ENCODE measurements at places on chromosomes 3 and 15.

- no peak for DNase-seq
These were observed 3.4 kb downstream of the RARRES1 start for GRCh38 chr3:158728851-158729250.

DNA sequence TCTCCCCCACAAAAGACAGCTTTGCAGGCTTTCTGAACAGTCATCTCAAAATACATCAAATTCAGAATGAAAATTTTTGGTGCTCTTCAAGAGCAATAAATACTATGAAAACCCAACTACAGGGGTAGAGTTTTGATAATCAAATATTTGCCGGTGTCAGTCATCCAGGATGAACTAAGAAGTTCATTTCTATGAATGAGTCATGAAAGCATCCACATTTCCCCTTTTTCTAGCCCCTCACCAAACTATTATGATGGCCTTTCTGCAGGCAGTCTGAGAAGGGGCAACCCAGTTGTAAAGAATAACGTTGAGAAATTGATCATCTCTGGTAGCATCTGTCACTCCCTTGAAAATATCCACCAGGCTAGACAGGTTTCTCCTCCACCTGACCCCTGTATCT lies 3.1 kb upstream of the LPCAT4 start:
- no peak for DNase-seq

DNA sequence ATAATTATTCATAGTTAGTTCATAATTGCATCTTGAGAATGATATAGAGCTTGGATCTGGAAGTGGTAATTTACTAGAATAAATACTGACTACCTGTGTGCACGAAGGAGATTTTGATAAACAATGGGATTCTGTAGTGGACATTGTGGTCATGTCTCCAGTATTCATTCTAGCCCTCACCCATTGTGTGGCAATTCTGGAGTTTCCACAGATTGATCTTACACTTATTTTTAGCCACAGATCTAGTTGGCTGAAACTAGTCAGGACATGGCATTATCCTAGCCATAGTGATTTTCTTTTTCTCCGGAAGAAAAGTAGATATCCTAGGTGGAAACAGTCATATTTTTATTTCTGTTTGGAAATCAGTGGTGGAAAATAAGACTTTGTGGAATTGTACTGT lies 833.1 kb downstream of the NAALADL2 start:
- no peak for DNase-seq

DNA sequence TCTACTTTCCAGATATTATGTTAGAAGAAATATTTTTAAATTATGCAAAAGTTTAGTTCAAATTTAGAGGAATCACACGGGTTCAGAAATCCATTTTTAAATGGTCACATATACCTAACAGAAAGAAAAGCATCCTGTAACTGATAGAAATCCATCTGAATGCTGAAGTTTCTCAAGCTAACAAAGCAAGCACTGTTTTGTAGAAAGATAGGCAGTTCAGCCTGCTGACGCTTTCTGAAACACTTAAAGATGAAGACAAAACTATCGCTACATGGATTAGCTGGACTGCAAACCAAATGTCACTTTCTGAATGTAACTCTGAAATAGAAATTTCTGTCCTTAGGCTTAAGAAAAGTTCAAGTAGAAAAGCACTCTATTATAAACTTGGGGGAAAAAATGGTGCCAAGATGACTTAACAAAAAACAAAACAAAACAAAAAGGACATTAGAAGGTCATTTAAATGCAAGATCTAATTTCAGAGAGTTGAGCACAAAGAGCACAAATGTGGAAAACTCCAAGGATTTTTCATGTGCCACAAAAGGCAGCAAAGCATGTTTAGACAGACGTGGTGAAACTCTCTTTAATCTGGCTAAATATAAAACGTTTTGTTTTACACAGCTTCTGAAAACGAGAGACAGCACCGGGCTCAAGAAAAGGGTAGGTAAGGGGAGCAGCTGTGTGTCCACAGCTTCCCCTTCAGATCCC lies 1.2 kb downstream of the PLOD2 start:
- DNase-seq, result no peak

DNA sequence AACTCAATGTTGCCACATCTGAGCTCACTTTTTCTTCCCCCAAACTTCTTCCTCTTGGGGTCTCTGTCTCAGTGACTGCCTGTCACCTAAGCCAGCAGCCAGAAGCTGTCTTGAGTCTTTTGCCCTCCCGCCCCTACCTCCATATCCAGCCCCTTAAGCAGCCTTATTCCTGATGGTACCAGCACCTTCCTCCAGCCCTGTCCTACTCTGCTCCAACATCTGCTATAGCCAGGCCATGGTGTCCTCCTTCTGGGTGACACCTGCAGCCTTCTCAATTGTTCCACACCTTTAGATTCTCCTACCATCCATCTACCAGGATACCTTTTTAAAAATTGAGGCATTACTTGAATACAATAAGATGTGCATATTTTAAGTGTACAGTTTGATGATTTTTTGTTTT lies 53.8 kb downstream of the EPHB3 start:
- DNase-seq, result no peak

GRCh38 chr3:10136426-10137005 lies 5.1 kb upstream of the VHL start:
- DNase-seq, result no peak

- no peak for DNase-seq
These were observed 110.0 kb upstream of the MRPL3 start for GRCh38 chr3:131612745-131613144.

DNA sequence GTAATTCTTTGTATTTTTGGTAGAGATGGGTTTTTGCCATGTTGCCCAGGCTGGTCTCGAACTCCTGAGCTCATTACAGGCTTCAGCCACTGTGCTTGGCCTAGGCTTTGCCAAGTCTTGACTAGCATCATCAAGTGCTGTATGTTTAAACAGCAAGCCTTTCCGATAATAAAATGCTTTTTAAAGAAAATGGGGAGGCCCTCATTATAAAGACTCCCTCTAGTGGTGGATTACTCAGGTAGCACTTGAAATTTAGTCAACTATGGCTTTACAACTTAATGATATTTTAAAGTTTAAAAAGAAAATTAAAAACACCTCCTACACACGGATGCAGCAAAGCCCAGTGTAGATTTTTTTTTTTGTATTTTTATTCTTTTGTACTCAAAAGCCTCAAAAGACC lies 213.6 kb downstream of the GAP43 start:
- no peak for DNase-seq

- DNase-seq, result no peak
These were observed 14.8 kb downstream of the GNB4 start for GRCh38 chr3:179436517-179436916.

Data from posterior cingulate gyrus (tissue), 11 donors.